NCI-H774 (cell line): ENCODE measurements at places on chromosomes 11 and 22.

DNA sequence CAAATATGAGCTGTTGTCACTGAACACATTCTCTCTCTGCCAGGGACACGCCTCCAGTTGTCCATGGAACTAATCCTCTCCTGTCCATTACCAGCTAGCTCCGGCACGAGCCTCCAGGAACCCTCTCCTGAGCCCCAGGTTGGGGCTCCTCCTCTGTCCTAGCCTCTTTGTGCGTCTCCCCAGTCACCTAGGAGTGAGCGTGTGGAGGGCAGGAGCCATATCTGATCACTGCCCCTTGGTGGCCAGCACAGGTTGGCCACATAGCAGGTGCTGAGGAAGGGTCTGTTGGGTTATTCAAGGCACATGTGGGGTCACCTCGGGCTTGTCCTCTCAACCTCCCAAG lies 2.5 kb downstream of the SYVN1 start:
- DNase-seq: no peak

- no peak for DNase-seq
These were observed 4.1 kb downstream of the MAPK8IP1 start for GRCh38 chr11:45889555-45889954.

DNA sequence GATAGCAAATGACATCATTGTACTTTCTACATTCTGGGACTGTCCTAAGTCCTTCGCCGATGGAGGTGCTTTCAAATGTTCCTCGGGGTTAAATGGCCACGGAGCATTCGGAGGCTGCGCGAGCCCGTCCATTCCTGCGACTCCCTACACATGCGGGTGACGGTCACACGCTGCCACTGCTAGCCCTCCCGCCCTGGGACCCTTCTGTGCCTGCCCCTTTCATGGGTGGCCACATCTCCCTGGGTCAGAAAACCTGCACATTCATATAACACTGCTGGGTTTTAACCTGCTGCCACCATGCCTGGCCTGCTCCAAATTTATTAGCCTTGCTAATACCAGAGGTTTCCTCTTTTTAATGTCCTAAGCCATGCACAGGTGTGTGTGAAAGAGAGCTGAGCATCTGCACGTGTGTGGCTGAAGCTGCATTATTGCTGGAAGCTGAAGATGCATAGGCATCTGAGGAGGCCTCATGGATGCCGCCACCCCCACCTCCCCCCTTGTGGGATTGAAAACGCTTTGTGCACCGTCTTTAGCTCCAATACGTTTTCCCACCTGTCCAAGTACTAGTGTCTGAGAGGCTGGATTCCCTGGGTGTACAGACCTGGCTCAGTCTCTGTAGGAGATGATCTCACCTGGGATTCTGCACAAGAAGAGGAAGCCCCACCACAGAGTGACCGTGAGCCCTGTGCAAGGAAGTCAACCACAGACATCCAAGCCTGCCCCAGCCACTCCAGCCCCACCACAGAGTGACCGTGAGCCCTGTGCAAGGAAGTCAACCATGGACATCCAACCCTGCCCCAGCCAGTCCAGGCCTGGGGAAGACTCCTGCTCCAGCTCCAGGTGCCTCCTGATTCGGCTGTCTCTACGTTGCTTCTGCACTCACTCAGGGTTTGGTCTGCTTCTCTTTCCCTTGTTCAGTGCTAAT lies 626.4 kb downstream of the BRD1 start:
- no peak for DNase-seq

GRCh38 chr22:21707677-21708076 lies 27.9 kb downstream of the YPEL1 start:
- no peak for DNase-seq

GRCh38 chr22:47115921-47116320 lies 353.5 kb downstream of the TBC1D22A start:
- DNase-seq: no peak
